ENCODE measurements at places on chromosomes 2 and 18.

GRCh38 chr2:111167076-111167862, 46.6 kb downstream of the BCL2L11 start:
- DNase-seq: no peak

DNA sequence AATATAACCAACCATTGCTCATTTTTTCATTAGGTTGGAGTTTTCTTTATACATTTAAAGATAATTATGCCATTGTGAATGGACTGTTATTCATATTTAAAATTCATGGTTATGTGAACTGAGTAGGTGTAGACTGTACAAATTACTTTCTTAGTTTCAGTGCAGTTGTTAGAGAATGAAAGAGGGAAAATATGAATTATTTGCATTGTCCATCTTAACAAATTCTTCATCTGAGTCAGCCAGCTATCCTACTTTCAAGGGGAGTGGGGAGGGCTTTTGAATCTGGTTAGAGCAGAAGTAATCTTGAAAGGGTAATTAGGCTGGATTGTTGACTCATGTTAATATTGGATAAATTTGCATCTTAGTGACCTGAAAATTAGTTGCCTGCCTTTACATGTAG, 212.0 kb downstream of the MCFD2 start:
- no peak for DNase-seq

- no peak for DNase-seq
Observed at GRCh38 chr2:31334311-31335026, 80.1 kb downstream of the XDH start.

DNA sequence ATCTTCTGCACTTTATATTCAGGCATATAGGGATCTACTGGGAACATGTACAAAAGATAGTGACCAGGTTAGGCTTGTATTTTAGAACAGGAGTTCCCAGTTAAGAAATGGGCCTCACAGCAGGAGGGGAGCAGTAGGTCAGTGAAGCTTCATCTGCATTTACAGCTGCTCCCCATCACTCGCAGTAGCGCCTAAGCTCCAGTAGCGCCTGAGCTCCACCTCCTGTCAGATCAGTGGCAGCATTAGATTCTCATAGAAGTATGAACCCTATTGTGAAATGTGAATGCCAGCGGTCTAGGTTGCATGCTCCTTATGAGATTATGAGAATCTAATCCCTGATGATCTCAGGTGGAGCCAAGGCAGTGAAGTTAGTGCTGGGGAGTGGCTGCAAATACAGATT, 224.4 kb upstream of the CYRIA start:
- DNase-seq: no peak

DNA sequence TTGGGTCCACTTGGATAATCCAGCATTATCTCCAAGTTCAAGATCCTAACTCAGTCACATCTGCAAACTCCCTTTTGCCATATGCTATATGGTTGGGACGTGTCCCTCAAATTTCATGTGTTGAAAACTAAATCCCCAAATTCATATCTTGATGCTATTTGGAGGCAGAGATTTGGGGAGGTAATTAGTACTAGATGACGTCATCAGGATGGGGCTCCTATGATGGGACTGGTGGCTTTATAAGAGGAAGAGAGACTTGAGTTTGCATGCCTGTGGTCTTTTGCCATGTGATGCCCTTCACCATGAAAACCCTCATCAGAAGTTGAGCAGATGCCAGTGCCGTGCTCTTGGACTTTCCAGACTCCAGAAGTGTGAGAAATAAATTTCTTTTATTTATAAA, 16.8 kb upstream of the SMAD4 start:
- DNase-seq: no peak

DNA sequence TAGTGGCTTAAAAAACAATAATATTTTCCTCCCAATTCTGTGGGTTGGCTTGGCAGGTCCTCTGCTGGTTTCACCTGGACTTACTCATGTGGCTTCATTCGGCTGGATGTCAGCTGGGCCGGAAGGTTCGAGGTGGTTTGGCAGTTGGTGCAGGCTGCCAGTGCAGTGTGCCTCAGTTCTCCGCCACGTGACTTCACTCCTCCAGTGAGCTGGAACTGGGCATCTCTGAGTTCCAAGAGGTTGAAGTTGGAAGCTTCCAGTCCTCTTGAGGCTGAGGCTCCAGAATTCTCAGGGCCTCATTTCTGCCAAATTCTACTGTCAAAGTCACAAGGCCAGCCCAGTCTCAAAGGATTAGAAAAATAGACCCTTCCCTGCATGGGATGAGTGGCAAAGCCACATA, 83.4 kb upstream of the B3GNT7 start:
- DNase-seq: no peak

- no peak for DNase-seq
Observed at GRCh38 chr2:120319686-120320317, 26.1 kb upstream of the INHBB start.

GRCh38 chr2:142504754-142505153, 372.7 kb upstream of the KYNU start:
- DNase-seq: no peak

- DNase-seq: no peak
Observed at GRCh38 chr2:216516730-216517350, 18.2 kb downstream of the RPL37A start.

GRCh38 chr2:25109822-25110221, 58.6 kb downstream of the POMC start:
- no peak for DNase-seq

DNA sequence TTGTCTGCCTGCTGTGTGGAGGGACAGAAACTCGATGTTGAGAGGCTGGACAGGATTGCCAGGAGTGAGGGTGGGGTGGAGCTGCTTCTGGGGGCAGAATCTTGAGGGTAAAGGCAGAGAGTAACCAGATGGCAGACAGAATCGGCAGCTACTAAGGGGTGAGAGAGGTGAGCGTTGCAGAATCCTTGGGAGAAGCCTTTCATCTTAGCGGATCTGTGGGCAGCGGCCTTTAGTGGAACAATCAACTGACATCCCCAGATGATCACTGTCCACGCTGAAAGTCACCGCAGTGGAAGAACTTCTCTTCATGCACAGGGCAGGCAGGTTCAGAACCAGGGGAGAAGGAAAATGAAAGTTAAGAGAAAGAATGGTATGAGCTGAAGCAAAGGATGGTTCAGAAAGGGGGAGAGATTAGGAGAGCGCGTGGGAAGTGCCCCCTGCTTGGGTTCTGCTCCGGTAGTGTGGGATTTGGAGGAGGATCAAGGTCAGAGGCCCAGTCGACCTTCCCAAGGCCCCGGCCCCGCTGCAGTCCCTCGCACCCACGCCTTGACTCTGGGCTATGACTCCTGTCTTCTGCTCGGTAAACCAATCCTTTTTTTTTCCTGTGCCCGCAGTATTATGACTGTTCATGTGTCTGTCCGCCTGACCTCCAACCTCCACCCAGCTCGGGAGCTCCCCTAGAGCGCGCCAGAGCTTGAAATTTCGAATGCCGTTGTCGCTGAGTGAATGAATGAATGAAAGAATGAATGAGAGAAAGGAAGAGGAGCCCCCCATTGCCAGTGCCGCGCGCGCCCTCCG, 584 bp downstream of the BOLA3 start:
- DNase-seq: no peak

GRCh38 chr2:41129988-41130387, 678.1 kb upstream of the SLC8A1 start:
- DNase-seq: no peak

- DNase-seq: no peak
Observed at GRCh38 chr2:68383778-68384177, 18.7 kb downstream of the PLEK start.

GRCh38 chr2:194819367-194819766, 837.7 kb upstream of the SLC39A10 start:
- DNase-seq: no peak

- DNase-seq: no peak
Observed at GRCh38 chr18:2471523-2471922, 99.8 kb downstream of the METTL4 start.

GRCh38 chr2:151668737-151669136, 65.5 kb downstream of the NEB start:
- no peak for DNase-seq

- no peak for DNase-seq
Observed at GRCh38 chr2:216195565-216196029, 86.4 kb downstream of the XRCC5 start.

- no peak for DNase-seq
Observed at GRCh38 chr2:226622484-226622883, 177.1 kb downstream of the IRS1 start.

DNA sequence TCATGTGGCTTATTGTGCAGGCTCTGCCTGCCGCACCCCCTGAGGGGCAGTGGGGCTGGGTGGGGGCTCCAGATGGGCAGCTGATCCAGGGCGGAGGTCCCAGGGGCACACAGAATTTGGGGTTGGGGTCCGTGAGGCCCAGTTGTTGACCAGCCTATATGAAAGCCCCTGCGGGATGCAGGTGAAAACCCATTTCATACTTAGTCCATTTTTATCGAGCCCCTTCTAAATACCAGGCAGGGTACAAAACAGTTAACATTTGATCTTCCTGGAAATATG, 30.6 kb downstream of the MYO7B start:
- DNase-seq: no peak

DNA sequence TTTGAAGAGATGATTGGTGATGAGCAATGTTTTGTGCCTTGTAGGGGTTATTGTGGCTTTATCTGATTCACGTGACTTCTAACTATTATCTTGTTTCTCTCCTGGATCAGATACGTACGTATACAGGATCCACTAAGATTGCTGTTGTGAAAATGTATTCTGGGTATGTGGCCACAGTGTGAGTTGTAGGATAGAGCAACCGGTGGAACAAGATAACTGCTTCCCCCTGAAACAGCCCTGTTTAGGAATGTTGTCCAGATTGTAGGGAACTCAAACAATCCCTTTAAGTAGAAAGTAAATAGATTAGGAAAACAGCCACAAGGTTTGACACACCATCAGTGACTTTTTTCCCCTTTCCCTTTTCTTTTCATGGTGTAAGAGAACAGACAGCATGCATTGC, 22.3 kb upstream of the MBOAT2 start:
- DNase-seq: no peak

DNA sequence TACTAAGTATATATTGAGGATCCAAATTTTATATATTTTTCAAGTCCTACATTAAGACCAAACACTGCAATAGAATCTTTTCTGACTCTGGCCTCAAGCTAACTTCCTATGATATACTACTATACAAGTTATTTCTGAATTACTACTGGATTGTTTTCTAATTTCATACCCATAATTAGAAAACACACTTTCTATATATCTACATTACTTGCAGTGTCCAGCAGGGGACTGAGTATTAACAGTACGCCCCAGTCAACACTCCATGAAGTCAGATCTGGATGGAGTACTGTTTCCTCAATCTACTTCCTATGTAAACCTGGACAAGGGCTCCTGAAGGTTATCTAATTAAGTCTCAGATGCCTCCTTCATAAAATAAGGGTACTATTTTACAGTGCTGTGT, 26.5 kb downstream of the RMP24 start:
- DNase-seq: no peak

DNA sequence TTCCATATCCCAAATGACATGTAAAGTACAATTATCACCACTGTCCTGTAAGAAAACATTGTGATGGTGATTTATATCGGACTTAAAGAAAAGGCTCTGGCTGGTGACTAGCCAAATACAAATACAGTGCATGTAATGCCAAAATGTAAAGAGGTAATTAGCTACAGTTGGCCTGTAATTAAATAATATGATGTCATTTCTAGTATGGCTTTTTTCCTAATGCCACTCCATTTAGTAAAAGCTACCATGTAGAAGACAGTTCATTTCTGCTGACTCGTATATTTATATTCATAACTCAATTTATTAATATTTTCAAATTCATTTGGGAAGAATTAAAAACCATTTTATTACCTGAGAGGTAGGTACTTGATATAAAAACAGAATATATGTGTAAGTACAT, 815.7 kb downstream of the ERBB4 start:
- DNase-seq: no peak

GRCh38 chr2:205193836-205194228, 488.5 kb upstream of the NRP2 start:
- no peak for DNase-seq

GRCh38 chr2:201444746-201445465, 6.4 kb downstream of the TRAK2 start:
- DNase-seq: no peak
